T-helper 9 cell (primary cell): ENCODE measurements at places on chromosomes 6 and 20.

- no peak for DNase-seq
Measured at GRCh38 chr6:129903082-129903481, 42.0 kb upstream of the TMEM244 start.

DNA sequence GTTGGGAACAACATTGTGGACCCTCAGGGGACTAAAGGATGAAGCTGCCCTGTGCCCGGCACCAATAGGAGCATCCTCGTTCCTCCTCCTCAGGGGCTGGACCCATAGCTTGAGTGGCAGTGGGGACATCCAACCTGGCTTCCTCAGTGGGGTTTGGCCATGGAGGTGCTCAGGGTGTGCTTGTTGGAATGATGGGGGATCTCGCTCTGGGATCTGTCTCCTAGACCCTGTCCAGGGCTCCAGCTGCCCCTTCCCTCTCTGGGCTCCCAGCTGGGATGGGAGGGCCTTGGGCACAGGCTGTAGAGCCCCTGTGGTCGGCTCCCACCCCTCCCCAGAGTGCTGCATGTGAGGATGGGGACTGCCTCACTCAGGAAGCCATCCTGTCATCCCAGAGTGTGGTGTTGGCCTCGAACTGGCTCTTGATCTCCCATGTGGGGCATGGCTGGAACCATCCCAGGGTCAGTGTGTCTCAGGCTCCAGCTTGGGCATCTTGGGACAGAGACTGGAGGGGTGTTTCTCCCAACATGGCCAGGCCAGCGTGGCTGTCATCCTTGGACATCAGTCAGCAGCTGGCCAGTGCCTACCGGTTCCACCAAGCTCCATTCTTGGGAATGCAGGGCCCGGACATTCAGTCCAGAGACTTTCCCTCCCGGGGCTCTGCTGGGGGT, 9.5 kb upstream of the MYT1 start:
- DNase-seq = no peak

GRCh38 chr6:4362326-4362725, 227.0 kb upstream of the ECI2 start:
- no peak for DNase-seq

DNA sequence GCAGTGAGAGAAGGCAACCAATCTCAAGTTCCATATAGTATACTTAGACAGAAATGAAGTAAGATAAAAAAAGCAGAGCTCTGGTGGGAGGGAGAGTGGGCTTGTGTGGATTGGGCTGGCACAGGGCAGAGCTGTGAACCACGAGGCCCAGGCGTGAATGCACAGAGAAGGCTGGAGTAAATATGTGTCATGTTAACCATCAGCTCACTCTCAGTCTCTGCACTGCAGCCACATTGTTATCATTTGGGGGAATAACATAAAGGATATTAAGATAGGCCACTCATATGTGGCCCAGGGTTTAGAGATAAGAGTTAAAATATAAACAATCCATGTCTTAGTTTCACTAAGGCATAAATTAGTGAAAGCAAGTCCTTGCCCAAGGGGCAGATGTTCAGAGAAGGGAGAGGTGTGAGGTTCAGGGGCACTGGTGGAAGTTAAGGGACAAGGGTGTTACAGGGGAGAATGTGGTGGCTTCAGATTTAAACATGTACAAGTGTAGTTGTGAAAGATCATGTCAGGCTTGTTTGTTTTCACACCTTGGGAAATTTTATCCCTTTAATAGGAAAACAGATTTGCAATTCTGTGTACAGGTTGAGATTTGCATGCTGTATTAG, 14.4 kb downstream of the GMPR start:
- DNase-seq = no peak

DNA sequence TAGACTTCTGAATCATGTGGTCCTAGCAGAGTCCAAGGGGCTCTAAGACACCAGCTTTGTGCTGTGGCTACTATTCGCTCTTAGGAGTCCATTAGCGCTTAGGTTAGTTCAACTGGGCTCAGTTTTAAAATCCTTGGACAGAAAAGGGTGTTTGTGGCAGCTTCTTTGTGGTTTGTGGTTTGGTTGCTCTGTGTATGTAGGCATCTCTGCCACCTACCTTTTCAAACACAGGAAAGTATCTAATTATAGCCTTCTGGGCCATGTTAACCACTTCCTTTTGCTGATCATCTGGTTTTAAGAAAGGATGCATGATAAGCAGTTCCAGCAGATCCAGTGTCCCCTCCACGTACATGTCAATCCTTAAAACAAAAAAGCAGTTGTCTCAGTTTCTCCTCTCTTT, 10.8 kb downstream of the GSTA4 start:
- DNase-seq = peak; percentile 23

- DNase-seq = no peak
Measured at GRCh38 chr6:11043961-11044711, at the start of gene ELOVL2. ELOVL2 (minus strand) TSS chr6:11044305; CDS start chr6:11044230, 75 bp downstream.

GRCh38 chr6:7234547-7234946, 78.5 kb downstream of the SSR1 start:
- DNase-seq = no peak

DNA sequence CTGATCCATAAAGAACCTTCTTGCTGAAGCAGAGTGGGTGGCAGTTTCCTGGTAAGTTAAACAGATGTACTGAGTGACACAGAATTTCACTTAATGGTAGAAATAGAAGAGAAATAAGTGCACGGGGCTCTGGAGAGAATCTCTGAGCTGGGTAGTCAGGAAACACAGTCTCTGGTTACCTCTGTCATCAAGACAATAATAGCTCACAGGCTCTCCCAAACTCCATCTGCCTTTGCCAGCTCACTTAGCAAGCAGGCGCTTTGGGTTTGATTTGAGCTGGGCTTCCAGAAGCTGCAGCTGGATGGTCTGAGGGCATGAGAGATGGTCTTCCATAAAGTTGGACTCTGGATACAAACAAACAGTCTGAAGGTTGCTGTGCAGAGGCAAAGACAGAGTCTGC, 39.6 kb upstream of the PRSS35 start:
- no peak for DNase-seq

DNA sequence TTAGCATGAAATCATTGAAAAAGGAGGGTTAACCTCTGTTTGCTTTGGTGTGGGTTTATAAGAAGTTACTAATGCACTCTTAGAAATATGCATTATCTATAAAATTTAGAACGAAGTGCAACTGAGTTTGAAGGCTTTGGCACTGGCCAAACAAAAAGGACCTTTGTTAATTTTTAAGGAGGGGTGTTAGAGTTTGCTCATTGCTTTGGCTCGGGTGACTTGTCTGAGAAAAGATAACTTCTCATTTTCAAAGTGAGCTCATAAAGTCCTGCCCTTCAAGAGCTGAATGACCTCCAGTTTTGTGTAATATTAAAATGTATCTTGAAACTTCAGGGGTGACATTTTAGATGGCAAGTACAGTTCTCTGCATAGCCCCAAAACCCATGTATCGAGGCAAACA, 25.9 kb downstream of the NEDD9 start:
- DNase-seq = no peak

DNA sequence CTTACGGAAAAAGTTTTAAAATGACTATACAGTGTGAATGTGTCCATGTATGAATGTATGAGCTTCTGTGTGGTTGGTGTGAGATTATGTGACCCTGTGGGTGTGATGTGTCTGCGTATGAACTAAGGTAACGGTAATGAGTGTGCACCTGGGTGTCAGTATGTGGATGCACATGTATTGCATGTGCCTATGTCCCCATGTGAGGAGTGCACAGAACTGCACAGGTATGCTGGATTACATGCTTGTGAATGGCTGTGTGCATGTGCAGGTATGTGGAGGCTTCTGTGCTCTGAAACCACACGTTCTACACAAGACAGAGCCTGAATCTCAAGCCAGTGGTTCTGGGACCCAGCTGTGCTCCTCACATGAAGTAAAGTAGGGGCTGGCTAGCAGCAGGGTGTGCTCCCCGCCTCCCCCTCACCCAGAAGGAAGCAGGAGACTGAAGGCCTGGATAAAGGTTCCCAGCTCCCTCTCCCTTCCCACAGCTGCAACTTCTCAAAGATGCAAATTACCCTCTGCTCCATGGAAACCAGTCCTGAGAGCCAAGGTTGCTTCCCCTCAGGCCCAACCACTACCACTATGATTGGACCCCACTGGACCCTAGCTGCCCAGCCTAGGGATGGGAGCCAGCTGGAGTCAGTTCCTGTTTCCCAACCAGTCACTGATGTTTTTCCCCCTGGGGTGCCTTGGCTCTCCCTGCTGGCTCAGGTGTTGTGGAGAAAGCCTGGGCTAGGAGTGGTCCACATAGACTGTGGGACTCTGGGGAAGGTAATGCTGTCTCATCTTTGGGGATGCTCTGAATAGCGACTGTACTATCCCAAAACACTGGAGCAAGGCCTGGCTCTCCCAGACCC, 24.8 kb upstream of the SPDEF start:
- no peak for DNase-seq

DNA sequence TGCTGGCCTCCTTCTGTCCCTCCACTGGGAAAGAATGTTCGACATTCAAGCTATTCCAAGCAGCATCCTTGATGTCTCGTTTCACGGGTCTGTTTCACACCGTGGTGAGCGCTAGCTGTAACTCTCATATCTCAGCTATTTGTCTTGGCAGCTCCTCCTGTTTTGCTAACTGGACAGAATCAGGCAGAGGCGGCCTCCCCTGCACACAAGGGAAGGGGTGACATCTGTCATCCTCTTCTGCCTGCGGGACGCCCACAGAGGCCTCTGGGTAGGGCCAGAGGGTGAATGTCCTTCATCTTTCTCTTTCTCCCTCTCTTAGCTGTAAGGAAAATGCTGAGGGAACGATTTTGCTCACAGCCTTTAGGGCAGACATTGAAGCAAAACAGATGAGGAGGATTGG, 232.8 kb upstream of the GMDS start:
- no peak for DNase-seq

DNA sequence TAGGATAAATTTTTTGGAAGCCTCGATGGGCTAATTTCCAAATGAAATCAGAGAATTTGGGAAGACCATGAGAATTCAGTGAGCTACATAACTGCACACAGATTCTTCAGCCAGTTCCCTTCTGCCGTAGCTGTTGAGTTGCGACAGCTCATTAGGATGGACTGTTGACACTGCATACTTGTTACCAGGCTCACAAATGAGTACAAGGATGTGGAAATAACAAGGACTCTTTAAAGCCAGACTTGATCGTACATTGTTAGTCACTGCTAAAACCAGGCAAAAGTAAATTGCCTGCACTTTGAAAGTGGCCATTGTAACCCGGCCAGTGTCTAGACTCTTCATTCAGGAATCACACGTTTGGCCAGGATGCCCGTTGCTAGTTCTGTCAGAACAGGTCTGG, 37.0 kb downstream of the NDUFAF5 start:
- no peak for DNase-seq

DNA sequence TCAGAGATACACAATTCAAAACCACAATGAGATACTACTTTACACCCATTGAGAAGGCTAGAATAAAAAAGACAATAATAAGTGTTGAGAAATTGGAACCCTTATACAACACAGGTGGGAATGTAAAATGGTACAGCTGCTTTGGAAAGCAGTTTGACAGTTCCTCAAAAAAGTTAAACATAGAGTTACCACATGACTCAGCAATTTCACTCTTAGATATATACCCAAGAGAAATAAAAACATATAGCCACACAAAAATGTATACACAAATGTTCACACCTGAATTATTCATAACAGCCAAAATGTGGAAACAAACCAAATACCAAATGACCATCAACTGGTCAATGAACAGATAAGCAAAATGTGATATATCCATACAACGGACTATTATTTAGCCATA, 161.1 kb upstream of the PLN start:
- no peak for DNase-seq

DNA sequence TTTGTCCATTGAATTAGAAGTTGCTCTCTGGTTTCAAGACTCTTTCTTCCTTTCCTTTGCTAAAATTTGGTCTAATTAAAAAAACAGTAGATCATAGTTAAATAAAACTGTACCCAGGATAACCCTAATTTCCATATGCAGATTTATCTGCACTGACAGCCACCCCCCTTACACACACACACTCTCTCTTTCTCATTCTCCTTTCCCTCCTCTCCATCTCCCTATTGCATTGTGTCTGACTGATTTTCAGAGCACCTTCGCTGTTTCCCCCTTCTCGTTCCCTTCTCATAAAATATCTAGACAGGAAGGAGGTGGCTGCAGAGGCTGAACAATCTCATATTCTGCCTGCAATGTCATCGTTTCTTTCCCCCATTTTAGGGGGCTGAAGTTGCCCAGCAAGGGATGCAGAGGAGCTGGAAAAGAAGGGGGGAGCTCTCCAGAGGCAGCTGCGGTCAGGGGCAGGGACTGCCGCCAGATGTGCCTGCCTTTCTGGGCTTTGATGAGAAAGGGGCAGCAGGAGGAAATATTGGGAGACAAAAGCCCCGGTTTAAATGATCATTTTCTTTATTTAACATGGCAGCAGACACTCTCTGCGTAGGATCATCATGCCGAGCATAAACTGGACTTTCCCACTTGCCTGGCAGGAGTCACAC, 22.5 kb upstream of the MMS22L start:
- no peak for DNase-seq

GRCh38 chr20:38225900-38226263, 34.7 kb downstream of the KIAA1755 start:
- no peak for DNase-seq

GRCh38 chr6:15362274-15363160, 116.6 kb downstream of the JARID2 start:
- no peak for DNase-seq

- no peak for DNase-seq
Measured at GRCh38 chr6:109867009-109867969, 110.8 kb upstream of the GPR6 start.

GRCh38 chr20:41111578-41111951, 25.8 kb upstream of the PLCG1 start:
- no peak for DNase-seq

- no peak for DNase-seq
Measured at GRCh38 chr6:6466967-6467761, 121.4 kb upstream of the LY86 start.

DNA sequence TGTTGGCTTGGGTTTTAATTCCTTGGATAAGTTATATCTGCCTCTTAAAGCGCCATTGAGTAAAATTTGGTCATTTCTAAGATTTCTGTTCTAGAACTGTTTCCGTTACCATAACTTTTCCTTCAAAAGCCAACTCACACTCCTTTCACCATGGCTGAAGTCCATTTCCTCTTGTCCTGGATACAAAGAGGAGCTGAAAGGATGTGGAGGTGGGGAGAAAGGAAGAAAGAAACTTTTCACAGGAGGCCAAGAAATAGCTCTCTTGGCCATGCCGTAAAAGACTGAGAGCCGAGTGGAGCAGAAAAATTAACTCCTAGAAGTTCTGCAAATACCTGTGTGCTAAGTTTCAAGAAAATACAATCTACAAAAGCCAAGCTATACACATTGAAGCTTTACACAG, 21.6 kb downstream of the GABBR1 start:
- DNase-seq = no peak
